CD4-positive, alpha-beta T cell (primary cell): ENCODE measurements at places on chromosomes 13 and 19.

- DNase-seq = no peak
These were observed 21.6 kb downstream of the LRRC4B start for GRCh38 chr19:50546527-50547221.

DNA sequence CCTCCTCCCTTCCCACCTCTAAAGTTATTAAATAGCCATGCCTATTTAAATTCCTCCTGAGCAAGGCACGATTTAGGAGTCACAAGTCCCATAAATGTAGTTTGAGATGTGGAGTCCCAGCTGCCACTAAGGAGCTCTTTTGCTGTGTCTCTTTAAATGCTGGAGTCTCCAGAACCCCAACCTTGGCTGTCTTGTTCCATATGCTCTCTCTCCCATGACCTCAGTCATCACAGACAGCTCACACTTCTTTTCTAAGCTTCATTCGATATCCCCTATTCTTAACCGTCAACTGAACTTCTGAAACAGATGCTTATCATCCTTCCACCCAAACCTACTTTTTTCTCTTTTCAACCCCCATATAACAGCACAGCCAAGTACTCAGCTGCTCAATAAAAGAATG, 197.1 kb downstream of the VWA8 start:
- no peak for DNase-seq

- no peak for DNase-seq
These were observed 64.3 kb downstream of the TBC1D4 start for GRCh38 chr13:75417656-75418055.

DNA sequence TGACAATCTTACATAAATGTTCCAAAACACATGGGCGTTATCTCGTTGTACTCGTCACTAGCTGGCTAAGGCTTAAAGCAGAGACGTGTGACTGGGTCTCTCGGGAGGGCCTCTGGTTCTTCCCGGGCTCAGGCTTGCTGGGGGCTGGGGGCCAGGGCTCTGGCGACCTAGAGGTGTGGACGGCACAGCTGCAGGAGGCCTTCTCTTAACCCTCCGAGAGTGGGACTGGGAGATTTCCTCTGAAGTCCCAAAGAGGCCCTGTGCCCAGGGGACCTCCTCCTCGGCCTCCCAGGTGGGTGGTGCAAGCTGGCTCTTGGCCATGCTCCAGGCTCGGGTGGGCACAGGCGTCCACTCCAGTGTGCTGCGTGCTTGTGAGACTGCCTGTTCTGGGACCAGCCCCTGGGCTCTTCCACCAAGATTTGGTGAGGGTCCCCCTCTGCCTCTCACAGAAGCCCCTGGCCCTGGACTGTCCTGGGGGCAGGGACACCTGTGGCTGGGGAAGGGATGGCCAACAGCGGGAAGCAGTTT, 2.2 kb downstream of the CAPS start:
- DNase-seq = no peak

GRCh38 chr13:26697069-26697955, 63.3 kb downstream of the GPR12 start:
- DNase-seq = no peak

- DNase-seq = no peak
These were observed 446 bp upstream of the ZNF83 start for GRCh38 chr19:52638601-52639000.

GRCh38 chr13:58893396-58893795, 1261.9 kb downstream of the PCDH17 start:
- no peak for DNase-seq

DNA sequence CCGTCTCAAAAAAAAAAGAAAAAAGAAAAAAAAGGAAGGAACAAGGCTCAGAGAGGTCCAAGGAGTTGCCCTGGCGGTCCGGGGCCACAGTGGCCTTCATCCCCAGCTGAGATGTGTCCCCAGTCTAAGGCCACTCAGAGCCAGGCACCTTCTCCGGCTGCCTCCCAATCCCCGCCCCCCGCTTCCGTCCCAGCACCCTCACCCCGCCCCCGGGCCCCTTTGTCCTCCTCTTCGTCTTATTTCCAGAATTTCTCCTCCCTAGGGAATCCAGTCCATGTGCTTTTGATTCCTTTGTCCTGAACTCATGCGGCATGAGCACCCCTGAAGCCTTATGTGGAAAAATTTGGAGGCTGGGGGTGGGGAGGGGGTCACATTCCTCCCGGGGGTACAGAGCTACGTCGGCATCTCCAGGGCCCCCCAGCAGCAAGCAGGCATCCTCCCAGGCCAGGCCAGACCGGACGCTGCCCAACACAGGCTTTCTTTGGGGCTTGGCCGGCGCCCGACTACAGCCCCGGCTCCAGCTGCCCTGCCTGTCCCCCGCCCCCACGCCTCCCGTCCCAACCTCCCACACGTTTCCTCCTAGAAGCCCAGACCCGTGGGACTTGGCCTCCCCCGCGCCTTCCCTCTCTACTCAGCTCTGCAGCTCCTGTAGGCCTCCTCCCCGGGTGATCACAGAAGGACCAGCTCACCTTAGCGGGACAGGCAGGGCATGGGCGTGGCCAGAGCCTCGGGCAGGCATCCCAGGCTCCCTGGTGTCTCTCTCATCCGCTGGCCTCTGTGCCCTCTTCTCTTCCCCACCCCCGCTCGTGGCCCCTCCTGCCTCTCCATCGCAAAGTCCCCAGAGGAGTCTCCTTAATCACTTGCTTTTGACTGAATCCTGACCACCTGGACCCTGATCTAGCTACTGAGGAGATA, 17.8 kb upstream of the ADGRE5 start:
- DNase-seq = peak; percentile 34

- DNase-seq = no peak
These were observed 328.1 kb downstream of the MYO16 start for GRCh38 chr13:108957369-108958012.

GRCh38 chr19:28468701-28469459, 744.1 kb downstream of the UQCRFS1 start:
- peak; percentile 1 for DNase-seq

GRCh38 chr19:6241680-6242377, 37.9 kb downstream of the MLLT1 start:
- DNase-seq = no peak
